ENCODE measurements at places on chromosomes 16 and 17. TPM values are rescaled to one million over a fixed set of nuclear protein-coding genes. Genes with fewer than 3 reads are reported as not detected.

Gene PSMD12
- total RNA-seq = 22.4 TPM

DNA sequence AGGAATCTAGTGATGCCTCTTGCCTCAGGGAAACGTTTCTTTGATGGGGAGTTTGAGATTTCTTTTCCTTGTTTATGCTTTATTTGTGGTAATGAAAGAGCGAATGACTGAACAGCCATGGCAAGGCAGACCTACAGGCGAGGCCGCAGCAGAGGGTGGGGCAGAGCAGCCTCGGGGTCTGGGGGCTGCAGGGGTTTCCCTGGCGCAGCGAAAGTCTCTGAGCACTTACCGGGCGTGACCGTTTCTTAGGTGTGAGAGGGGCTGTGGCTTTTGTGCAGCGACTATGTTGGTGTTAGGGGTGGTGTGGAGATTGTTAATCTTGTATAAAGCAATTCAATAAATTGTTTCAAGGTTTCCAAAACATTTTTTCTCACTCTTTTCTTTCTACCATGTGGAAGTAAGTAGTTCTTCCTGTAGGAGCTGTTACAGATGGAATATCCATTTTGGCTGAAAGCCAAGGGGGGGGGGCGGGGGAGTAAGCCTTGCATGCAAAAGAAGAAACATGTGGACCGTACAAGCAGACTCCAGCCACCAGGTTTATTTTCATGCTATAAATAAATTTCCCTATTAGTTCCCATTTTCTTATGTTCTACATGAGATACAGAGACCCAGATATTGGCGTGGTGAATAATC lies 34.8 kb downstream of the UBN1 start:
- no peak for DNase-seq

Gene WSCD1
- 1.5 TPM for total RNA-seq

- DNase-seq = peak; percentile 24
Observed at GRCh38 chr16:85616607-85617321, 3.6 kb downstream of the GSE1 start.

Gene ASGR2
- total RNA-seq = not detected

GRCh38 chr16:20610211-20610891 lies 34.2 kb upstream of the ACSM2B start:
- DNase-seq = no peak

GRCh38 chr17:7004398-7005253 lies 7.8 kb upstream of the RNASEK start:
- DNase-seq = no peak

Gene YBX2
- total RNA-seq = 0.44 TPM

Gene BTBD17
- total RNA-seq = not detected

DNA sequence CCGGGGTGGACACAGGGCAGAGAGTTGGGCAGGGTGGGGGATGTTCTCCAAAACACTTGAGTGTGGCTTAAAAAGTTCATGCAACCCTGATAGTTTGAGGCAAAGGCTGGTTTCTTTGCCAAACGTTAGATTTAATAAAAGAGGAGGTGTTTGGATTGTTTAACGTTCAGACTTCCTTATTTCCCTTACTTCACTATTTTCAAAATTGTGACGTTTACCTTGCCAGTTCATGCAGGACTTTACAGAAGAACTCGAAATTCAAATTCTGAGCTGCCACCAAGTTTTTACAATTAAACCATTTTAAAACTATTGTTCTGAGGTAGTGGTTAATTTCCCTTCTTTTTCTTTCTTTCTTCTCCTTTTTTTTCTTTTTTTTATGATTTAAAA lies 5.5 kb downstream of the SEC14L1 start:
- DNase-seq = no peak

- DNase-seq = no peak
Observed at GRCh38 chr16:47986031-47986430, 169.8 kb downstream of the ABCC12 start.

DNA sequence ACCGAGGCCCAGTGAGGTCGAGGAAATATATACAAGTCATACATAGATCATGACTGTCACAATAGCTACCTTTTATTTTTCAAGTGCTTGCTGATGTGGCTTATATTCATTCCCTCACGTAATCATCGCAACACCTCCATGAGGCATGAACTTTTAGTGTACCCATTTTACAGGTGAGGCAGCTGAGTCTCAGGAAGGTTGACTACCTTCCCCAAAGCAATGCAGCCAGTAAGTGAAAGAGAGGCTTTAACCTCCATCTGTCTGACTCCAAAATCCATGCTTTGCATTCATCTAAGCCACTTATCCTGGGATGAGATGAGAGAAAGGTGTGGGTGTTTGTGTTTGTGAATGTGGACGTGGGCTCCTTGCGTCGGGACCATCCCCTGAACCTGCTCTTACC lies 30.8 kb downstream of the CALB2 start:
- DNase-seq = no peak

GRCh38 chr16:53768167-53768566 lies 64.2 kb downstream of the FTO start:
- no peak for DNase-seq

DNA sequence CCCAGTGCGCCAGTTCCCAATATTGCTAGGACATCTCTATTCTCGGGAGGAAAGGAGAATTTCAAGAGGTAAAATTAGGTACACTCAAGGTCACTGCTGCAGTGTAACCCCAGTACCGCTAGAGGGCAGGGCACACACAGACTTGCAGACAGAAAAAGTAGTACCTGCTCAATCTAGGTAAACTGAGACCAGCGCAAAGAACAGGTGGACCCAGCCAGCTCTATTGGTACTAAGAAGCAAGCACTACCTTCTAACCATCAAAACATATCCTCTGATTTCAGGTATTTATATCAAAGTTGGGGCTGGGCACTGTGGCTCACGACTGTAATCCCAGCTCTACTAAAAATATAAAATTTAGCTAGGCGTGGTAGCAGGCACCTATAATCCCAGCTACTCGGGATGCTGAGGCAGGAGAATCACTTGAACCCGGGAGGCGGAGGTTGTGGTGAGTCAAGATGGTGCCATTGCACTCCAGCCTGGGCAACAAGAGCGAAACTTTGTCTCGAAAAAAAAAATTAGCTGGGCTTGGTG lies 3.6 kb upstream of the WDR81 start:
- no peak for DNase-seq

GRCh38 chr17:43914451-43914850 lies 7.1 kb upstream of the MPP2 start:
- no peak for DNase-seq

Gene SCNN1B
- 28.7 TPM for total RNA-seq

Gene MRPL12
- 85.1 TPM for total RNA-seq

DNA sequence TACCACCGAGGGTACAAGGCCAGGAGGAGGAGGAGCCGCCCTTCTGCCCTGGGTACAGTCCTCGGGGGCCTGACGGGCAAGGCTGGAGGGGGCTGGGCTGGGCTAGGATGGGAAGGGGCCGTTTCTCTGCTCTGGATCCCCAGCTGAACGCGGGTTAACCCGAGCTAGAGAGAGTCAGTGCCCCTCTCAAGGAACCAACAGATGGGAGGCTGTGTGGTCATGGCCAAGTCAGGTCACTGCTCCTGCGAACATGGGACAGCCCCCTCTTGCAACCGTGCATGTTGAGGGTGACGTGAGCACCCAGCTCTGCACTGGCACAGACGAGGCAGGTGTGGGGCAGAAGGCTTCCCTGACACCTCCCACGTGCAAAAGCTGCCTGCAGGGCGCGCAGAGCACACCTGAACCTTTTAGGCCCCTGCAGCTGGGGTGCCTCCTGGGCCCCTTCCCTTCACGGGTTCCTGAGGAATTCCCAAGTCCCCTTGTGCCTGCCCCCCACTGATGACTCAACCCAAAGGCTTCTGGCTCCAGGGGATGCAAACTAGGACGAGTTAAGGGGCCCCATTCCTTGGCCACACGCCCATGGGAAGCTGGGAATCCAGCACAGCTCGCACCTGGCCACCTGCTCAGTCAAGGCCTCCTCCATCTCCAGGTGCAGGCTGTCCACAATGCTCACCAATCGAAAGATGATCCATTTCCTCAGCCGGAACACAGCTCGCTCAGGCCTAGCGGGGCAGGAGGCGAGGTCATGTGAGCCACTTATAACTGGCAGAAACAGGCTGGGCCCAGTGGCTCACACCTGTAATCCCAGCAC lies 6.3 kb downstream of the MYBBP1A start:
- no peak for DNase-seq

- DNase-seq = no peak
Observed at GRCh38 chr17:19725486-19725885, 9.1 kb upstream of the SLC47A2 start.

Measured in esophagus squamous epithelium (tissue), 5 donors.